ENCODE measurements at places on chromosomes 12 and 14.

DNA sequence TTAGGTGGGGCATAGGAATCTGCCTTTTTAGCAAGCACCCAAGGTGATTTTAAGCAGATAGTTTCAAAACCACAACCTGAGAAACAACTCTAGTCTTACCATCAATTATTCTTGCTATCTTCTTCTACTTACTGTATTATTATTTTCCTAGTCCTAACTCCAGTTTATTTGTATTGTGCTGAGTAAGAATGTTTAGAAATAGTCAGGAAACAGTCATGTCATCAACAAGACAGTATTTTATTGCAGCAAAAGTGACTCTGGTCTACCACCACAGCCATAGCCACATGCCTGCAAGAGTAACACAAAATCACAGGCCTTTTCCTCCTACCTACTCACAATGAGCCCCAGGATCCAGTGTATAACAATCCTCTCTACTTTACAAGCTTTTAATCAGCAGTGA, 46.3 kb upstream of the FLRT2 start:
- DNase-seq: no peak

GRCh38 chr14:105171004-105171673, 2.6 kb upstream of the JAG2 start:
- no peak for DNase-seq

DNA sequence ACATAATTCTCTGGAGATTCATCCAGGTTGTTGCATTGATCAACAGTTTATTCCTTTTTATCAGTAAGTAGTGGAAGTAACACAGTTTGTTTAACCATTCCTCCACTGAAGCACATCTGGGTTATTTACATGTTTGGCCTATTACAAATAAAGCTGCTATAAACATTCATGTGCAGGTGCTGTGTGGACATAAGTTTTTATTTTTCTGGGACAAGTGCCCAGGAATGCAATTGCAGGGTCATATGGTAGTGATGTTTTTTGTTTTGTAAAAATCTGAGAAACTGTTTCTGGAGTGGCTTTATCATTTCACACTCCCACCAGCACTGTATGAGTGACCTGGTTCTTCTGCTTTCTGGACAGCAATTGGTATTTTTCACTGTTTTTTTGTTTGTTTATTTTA, 505.4 kb downstream of the CCER1 start:
- DNase-seq: no peak

DNA sequence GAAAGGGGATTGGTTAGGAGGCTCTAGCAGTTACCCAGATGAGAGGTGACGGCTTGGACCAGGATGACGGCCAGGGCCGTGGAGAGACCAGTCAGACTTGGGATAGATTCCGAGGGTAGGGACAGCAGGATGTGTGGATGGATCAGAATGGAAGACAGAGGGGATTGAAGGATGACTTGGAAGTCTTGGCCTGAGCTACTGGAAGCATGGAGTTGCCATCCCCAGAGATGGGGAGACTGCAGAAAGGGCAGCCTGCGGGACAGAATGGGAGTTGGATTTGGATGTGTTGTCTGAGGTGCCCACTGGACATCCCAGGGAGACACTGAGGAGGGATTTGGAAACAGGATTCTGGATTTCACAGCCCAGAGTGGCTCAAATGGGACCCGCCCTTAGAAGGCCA, 102.3 kb downstream of the CALM1 start:
- DNase-seq: no peak

DNA sequence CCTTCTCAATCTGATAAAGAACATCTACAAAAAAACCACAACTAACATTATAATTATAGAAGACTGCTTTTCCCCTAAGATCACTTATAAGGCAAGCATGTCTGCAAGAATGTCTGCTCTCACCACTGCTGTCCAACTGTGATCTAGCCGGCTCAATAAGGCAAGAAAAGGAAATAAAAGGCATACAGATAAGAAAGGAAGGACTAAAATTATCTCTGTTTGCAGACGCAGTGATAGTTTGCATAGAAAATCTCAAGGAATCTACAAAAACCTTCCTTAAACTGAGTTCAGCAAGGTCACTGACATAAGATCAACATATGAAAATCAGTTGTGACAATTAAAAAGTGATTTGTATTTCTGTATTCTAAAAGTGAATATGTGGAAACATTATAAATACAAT, 138.0 kb upstream of the EGLN3 start:
- DNase-seq: no peak
